ENCODE measurements at places on chromosomes 5 and 9.

DNA sequence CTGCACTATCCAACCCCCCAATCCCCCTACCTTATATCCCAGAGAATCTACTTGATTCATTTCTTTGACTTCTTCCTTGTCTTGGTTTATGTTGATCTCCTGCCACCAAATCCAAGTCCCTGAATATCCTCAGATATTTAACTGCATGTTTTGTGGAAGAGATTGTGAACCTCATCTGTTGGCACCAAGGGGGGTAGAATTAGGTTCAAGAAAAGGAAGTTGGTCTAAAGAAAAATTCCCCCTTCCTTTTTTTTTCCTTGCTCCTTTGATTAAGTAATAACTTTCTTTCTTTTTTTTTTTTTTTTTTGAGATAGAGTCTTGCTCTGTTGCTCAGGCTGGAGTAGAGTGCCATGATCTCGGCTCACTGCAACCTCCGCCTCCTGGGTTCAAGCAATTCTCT is 526 bp upstream of the CD14 start:
- no peak for DNase-seq

- no peak for DNase-seq
Observed at GRCh38 chr9:133603135-133603927, 5.9 kb downstream of the FAM163B start.

DNA sequence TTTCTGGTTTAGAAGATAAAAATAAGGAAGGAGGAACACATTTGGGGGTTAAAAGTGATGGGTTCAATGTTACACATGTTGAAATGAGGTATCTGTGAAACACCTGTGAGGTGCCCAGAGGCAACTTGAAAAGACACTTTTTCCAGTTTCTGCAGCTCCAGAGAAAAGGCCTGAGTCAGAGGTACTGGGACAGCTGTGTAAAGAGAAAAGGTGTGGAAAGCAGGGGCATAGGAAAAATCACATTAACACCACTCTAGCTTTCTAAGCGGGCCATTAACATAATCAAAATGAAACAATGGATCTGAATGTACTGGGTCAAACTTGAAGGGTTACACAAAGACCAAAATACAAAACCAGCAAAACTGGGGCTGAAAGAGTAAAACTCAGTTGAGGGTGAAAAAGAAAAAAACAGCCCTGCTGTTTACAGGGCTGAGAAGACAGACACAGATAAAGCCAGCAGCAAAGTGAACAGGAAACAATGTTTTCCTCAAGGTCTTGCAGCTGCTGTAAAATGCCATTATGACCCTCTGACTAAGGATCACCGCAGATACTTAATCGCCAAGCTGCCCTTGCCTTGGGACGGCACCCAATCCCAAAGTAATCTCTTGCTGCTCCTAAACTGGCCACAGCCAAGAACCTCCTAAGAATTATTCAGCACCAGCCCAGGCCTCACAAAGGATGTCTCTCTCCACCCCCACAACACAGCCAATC is 104.7 kb downstream of the DROSHA start:
- no peak for DNase-seq

- no peak for DNase-seq
Observed at GRCh38 chr5:123960526-123960925, 448.5 kb downstream of the CSNK1G3 start.

DNA sequence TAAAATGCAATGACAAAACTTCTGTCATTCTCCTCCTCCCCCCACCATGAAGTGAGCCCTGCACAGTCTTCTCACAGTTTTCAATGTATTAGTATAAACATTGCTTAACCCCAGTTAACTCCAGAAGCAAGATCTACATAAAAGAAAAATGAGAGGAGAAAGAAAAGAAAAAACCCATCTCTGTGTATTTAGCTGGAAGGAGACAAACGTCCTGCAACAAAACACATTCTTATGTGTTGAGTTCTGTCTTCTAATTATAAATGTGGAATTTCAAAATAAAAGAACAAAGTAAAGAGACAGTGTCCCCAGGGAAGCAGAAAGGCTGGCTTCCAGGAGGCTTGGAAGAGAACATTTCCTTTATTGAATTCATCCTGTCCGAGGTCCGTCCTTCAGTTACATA is 491.9 kb upstream of the TUSC1 start:
- no peak for DNase-seq

DNA sequence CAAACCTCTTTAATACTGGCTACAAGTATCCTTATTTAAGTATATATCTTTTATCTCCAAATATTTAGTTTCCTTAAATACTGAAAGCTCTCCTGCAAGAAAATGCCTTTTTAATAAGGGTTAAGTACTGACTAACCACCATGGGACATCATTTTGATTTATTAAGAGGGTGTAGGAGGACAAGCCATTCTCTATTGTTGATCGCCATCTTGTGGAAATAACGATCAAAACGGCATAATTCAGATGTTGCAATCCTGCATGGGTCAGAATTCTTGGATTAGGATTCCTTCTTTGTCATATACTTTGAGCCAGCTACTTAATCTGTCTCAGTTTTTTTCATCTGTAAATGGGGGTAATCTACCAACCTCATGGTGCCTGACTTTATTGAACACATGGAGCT is 28.7 kb upstream of the C5orf46 start:
- DNase-seq = no peak

GRCh38 chr5:163330723-163331668 is 106.4 kb upstream of the CCNG1 start:
- DNase-seq = no peak

DNA sequence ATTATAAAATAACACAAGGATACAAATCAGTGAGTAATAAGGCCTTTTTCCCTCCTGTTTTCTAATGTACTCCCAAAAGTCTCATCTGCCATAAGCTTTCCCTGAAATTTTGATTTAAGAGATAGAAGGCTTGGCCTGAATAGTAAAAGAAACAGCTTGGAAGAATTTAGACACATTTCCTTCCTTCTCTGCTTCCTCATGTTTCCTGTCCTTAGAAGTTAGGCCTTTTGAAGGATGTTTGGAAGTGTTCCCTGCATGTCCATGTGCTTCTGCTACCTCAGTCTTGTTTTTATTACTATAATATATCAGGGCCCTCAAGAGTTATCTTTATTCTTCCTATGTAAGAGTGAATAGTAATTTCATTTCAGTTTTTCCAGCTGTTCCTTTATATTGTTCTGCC is 242.7 kb downstream of the DEPDC1B start:
- no peak for DNase-seq

DNA sequence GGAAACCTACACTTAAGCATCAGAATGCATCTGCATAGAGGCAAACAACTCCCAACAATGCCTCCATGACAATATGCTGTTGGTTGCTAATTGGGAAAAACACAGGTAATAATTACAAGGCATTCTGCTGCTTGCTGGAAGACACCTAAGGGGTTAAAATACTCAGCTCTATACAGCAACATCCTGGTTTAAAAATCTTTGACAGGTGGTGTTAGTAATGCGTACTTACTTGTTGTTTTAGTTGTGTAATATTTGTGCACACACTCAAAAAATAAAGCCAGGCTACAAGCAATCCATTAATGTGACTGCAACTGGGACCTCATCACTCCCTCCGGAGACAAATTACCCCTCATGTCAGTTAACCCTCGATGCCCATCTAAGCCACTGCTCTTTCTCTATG is 126.3 kb upstream of the ELL2 start:
- no peak for DNase-seq

- DNase-seq = no peak
Observed at GRCh38 chr5:79774171-79774854, 84.7 kb downstream of the CMYA5 start.

DNA sequence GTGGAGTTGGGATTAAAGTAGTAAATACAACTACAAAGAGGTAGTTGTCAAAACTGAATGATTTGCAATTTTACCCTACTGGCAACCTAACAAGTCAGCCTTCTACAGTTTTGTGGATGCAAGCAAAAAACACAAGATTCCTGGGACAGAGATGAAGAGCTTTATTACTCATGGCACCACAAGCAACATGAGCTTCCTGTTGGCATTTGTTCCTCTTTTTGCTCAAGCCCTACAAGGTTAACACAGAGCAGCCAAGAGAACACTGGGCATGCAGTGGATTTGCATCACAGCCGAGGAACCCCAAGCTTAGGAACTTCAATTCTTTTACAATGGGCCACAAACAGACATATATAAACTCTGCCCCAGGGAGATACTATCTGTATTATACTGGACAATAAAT is 28.8 kb upstream of the DMAC1 start:
- no peak for DNase-seq

GRCh38 chr5:6803981-6804550 is 90.8 kb downstream of the TENT4A start:
- no peak for DNase-seq

GRCh38 chr9:25716220-25716872 is 38.1 kb upstream of the TUSC1 start:
- no peak for DNase-seq

GRCh38 chr5:124661317-124662141 is 84.9 kb downstream of the ZNF608 start:
- DNase-seq = no peak

- DNase-seq = no peak
Observed at GRCh38 chr5:50663636-50664035, 2.8 kb upstream of the PARP8 start.

- DNase-seq = no peak
Observed at GRCh38 chr9:107492381-107492970, 2.9 kb upstream of the KLF4 start.

- no peak for DNase-seq
Observed at GRCh38 chr5:148586796-148587195, 67.5 kb downstream of the HTR4 start.

- DNase-seq = no peak
Observed at GRCh38 chr5:78747055-78747454, 98.5 kb upstream of the LHFPL2 start.

DNA sequence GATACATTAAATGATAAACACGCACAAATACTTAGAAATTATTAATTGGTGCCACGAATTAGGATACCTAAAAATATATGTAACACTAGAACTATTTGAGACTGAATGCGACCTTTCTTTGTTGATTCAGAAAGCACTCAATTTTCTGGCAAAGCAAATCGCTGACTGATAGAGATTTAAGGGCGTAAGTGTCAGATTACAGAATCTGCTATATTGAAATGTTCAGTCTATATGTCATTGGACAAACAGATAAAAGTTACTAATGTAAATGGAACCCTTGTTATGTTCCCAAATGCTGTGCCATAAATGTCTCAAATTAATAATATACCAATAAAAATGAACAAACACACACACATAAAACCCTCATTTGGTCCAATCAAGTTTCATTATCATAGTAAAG is 137.9 kb downstream of the MPDZ start:
- no peak for DNase-seq

DNA sequence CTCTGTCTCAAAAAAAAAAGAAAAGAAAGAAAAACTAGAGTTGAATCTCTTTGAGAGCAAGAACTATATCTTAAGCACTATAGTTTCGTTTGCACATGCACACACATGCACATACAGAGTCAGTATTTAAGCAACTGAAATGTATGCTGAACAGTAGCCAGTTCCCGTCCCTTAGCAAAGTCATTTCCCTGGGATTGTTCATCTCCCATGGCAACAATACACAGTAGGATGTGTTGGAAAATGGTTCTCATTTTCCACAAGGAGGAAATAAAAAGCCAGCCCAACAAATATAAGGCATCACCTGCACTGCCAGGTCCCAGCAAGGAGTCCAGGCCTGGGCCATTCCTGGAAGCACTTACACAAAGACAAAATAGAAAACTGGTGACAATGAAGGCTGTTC is 4.2 kb upstream of the ZNF346 start:
- no peak for DNase-seq

GRCh38 chr9:27548055-27548741 is 18.6 kb upstream of the MOB3B start:
- no peak for DNase-seq

GRCh38 chr9:105083256-105083655 is 155.3 kb upstream of the ABCA1 start:
- no peak for DNase-seq

DNA sequence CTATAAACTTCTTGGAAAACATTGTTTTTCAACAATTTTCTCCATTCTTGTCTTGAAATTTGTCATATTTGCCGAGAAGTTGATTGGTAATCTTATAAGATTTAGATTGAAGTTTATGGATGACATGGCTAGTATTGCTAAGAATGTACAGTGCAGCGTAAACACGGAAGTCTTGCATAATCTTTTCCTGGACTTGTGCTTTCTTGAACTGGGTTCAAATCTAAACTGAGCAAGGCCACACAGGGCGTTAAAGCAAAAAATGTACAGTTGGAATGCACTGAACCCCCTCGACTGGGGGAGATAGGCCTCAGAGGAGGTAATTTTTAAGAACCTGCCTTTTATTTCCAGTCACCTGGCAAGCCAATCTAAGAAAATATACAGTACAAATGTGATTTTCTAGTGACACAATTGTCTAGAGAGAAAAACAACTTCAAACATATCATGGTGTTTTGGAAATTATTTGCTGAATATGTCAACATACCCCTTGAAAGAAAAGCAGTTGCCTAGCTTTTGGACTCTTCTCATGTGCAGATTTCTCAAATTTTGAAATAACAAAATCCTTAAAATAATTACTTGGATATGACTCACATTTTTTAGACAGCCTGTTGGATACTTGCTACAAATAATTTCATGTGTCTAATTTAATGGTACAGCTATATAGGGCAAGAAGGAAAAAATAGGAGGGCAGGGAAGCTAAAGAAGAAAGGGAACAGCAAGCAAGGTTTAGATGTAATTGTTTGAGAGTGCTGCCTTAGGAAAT is 18.5 kb upstream of the GAS1 start:
- no peak for DNase-seq

GRCh38 chr5:37685816-37686215 is 154.0 kb downstream of the GDNF start:
- DNase-seq = no peak

- DNase-seq = no peak
Observed at GRCh38 chr5:8906303-8906967, 639.4 kb downstream of the SEMA5A start.

DNA sequence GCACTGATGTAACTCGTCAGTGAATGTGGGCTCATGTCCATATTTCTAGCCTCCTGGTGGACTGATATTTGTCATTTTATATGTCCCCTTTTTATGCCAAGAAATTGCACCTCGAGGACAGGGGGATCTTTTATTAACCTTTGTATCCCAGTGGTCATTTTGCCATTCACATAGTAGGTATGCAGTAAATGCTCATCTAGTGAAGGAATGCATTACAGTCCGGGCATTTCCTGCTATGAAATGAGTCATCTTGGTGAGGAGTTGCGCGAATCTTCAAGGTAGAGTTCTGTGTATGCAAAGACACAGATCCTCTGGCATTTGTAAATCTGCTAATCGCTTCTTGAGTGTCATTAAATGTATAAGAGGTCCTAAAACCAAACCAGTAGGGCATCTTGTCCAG is 755.5 kb upstream of the ADAMTS16 start:
- DNase-seq = no peak

DNA sequence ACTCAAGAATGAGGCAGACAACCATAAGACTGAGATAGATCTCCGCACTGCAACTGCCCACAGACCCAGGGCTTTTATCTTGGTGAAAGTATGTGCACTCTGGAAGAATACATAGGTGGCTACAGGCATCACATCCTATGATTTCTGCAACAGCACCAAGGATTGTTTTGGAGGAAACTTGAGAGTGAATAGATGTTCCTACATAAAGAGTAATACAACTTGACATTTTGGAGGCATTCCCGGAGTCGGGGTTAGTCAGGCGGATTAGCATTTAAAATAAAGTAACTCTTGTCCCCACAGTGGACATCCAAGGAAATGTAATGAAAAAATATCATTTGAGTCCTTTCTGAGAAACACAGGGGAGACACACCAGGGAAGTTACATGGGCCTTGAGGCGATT is 26.7 kb downstream of the TMEM174 start:
- DNase-seq = no peak

Data from effector memory CD8-positive, alpha-beta T cell (primary cell).